ENCODE measurements at places on chromosomes 12 and 14. TPM values are rescaled to one million over a fixed set of nuclear protein-coding genes. Genes with fewer than 3 reads are reported as not detected.

DNA sequence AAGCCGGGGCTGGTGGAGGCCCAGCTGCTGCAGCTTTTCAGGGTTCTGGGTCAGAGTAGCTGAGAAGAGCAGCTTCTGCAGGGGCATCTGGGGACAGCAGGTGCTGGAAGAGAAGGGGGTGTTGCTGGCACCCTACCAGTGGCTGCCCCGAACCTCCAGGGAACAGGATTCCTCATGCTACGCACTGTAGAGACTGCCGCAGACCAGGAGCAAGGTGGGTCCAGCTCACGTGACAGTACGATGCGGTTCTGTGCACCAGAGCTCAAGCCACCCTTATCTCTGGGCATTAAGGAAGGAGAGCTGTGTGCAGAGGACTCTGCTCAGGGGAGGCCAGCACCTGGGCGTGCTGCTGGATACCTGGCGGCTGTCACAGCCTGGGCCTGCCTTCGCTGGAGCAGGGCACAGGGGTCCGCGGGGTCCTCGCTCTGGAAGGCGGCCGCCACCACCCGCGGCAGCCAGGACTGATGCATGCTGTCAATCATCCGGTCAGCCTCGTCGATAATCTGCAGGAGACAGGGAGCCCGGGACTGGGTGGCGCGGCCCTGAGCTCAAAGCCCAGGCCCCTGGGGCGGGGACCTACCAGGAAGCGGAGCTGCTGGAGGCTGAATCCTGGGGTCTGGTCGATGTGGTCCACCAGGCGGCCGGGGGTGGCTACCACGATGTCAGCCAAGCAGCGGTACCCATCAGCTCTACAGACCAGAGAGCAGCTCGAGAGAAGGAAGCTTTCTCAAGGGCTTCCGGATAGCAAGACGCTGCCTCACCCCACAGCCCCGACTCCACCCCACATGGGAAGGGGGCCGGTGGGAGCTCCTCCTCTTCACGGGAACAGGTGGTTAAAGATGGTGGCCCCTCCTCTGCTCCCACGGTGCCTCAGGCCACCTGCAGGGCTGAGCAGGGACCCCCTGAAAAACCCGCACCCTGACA lies 2.9 kb downstream of the DDX51 start:
- no peak overlapping the region for H3K4me3 ChIP-seq
- no peaks in the 10 kb centered on the region for H3K27me3 ChIP-seq
- DNase-seq, result no peak
- H3K36me3 ChIP-seq, result peaks cover 32% of the 10 kb centered on the region
- H3K27ac ChIP-seq, result no peak overlapping the region
- peaks cover 21% of the 10 kb centered on the region for H3K4me1 ChIP-seq

DNA sequence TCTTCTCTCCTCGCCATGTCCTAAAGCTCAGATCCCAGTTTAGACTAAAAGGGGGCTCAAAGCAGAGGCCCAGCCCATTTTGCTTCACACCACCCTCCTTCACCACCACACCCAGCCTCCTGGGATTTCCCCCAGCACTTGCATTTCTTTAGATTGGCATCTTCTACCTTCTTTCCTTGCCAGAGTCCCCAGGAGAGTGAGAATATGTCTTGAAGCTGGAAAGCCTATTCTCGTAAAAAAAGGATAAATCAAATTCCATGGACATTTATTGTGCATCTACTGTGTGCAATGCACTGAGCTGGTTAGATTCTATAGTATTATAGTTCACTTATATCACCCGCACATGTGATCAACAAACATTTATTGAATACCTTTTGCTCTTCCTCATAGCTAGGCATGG lies 10.2 kb downstream of the FBXW8 start:
- no peaks in the 10 kb centered on the region for H3K36me3 ChIP-seq
- DNase-seq, result no peak
- H3K27ac ChIP-seq, result peak overlapping the region; percentile 80
- H3K4me1 ChIP-seq, result peaks cover 24% of the 10 kb centered on the region
- no peak overlapping the region for H3K4me3 ChIP-seq

- H3K27ac ChIP-seq, result peak overlapping the region; percentile 14
- H3K4me1 ChIP-seq, result peaks cover 94% of the 10 kb centered on the region
- no peak for DNase-seq
- no peaks in the 10 kb centered on the region for H3K27me3 ChIP-seq
- no peak overlapping the region for H3K4me3 ChIP-seq
- no peaks in the 10 kb centered on the region for H3K36me3 ChIP-seq
Observed at GRCh38 chr12:111440631-111441030, 34.9 kb downstream of the SH2B3 start.

The LBHD2 gene
- total RNA-seq, result not detected

The CBLN3 gene
- total RNA-seq, result 1.8 TPM

DNA sequence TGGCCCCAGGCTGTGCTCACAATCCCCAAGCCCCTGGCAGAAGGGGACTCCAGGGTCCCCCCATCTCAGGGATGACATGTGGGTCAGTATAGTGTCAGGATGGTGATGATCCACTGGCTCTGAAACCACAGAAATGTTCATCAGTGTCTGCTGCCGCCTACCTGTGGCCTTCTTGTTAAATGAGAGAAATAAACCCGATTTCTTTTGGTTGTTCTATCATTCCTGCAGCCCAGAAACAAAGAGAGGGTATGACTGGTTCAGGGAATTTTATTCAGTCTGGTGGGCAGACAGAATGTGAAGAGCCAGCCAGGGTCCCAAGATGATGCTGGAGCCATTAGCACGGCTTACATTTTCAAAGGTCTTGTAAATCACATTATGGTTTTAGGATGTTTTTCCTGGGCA lies 86.6 kb downstream of the CRADD start:
- H3K27me3 ChIP-seq, result no peaks in the 10 kb centered on the region
- H3K27ac ChIP-seq, result no peak overlapping the region
- no peak for DNase-seq
- no peaks in the 10 kb centered on the region for H3K4me1 ChIP-seq

DNA sequence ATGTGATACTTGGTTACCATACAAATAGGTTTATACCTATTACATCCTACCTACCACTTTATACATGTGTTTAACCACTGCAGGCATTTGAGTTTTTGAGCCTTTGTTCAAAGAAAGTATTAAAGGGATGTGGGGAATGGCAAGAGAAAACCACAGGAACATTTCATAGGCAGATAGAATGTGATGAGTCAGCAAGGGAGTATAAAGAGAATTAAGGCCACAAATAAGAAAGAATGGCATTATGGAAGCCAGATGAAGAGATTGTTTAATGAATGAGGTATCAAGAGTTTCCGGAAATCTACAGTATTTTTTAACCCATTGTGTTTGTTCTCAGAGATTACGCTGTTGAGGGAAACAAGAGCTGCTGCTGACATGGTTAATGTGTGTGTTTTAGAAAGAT lies 66.9 kb downstream of the METTL25 start:
- no peak overlapping the region for H3K4me3 ChIP-seq
- no peak overlapping the region for H3K27ac ChIP-seq
- no peaks in the 10 kb centered on the region for H3K4me1 ChIP-seq
- H3K27me3 ChIP-seq, result no peaks in the 10 kb centered on the region

Data from thyroid gland (tissue), 4 donors.